ENCODE measurements at places on chromosomes 1 and 21.

- no peak for DNase-seq
Observed at GRCh38 chr1:178241057-178241456, 147.2 kb downstream of the RASAL2 start.

DNA sequence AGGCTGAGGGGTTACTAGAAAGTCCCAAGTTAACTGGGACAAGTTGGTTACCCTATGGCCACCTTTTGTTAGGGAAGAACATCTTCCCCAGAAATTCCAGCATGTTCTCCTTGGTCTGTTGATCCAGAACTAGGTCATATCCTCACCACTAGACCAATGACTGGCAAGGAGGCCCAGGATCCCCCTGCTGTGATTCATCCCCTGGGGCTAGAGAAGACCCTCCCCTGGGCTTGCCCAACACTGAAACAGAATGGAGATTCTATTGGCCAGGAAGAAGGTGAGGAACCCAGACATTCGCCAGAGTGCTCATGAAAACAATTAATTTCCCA lies 90.1 kb upstream of the SIM2 start:
- no peak for DNase-seq

GRCh38 chr1:58041621-58042020 lies 504.9 kb downstream of the OMA1 start:
- DNase-seq, result no peak

DNA sequence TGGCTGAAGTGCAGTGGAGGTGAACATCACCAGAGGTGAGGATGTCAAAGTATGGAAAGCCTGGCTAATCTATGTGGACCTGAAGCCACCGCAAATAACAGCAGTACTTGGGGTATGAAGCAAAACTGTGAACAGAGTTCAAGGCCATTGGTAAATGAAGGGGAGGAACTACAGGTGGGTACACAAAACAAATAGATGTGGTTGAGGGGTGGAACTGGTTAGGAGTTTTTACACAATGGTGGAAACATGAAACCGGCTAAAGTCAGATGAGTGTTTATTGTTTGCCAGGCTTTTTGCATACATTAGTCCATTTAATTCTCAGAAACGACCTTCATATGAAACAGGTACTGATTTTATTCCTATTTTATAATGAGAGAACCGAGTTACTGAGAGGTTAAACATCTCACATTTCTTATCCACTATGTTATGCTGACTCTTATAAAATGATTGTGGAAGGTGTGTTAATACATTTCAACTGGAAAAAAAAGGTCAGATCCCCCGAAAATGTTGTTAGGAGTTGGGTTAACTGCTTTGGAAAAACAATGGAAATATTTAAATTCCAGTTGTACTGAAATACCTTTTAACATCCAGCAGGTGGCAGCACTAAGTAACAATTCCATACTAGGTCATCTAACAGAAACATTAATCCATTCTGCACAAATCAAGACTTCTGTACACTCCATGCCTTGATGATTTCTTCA lies 44.3 kb upstream of the GTF2B start:
- DNase-seq, result peak; percentile 41

GRCh38 chr1:110495926-110496600 lies 22.9 kb downstream of the KCNA10 start:
- DNase-seq, result peak; percentile 76

DNA sequence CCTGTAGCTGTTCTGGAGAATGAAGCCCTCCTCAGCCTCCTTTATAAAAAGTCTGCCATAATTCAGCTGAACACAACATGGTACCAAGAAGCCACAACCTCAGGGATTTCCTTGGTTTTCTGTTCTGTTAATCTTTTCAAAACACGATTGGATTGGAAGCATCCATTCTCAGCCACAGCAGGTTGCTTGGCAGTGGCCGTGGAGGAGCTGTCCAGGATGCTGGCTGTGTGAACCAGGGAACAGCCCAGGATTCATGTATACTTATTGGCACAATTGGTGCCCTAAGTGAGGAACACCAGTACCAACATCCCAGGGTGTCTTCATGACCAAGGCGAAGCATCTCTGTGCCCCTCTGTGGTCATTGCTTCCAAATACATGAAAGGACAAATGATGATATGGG lies 393.5 kb downstream of the CAMTA1 start:
- DNase-seq, result no peak

- no peak for DNase-seq
Observed at GRCh38 chr1:193674292-193674944, 488.0 kb upstream of the B3GALT2 start.

DNA sequence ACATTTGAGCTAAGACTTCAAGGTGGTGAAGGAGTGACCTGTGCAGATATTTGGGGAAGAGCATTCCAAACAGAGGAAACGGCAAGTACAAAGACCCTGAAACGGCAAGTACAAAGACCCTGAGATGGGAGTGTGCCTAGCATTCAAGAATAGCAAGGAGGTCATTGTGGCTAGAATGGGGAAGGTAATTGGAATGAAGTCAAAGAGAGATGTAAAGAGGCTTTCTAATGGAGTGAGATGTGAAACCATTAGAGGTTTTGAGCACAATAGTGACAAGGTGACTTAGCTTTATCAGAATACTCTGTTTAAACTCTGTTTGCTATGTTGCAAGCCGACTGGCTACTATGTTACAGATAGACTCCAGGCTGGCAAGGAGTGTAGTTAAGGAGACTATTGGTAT lies 4.4 kb downstream of the CDC7 start:
- no peak for DNase-seq

DNA sequence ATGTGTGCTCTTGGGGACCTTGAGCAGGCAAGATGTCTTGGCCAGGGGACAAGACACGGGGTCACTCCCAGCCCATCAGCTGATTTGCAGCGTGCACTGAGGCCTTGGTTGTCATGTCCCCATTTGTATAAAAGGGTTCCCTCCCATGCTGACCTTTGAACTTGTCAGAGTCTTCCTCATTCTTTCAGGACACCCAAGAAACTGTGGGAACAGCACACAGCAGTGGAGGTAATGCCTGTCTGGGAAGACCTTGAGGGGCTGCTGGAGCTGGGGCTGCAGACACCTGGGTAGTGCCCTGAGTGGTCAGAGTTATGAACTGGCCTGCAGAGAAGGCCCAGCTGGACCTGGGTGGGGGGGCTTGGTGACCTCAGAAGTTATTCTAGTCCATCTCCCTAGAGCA lies 46.4 kb downstream of the FAAH start:
- no peak for DNase-seq

- no peak for DNase-seq
Observed at GRCh38 chr21:38956007-38956406, 150.3 kb downstream of the ETS2 start.

DNA sequence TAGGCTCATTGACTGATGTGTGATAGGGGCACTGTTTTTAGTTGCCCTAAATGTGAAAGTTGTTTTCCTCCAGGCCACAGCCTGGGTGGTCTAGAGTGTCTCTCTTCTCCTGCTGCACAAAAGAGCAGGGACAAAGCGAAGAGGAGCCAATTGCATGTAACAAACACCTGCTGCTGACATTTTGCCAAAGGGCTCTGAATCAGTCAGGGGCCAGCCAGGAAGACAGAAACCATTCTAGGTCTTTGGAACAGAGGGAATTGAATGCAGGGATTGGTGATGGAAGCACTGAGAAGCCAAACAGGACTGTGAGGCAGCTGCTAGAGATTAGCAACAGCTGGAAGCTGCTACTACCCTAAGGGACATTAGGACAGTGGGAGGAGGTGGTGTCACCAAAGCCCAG lies 185.3 kb upstream of the POU3F1 start:
- no peak for DNase-seq

DNA sequence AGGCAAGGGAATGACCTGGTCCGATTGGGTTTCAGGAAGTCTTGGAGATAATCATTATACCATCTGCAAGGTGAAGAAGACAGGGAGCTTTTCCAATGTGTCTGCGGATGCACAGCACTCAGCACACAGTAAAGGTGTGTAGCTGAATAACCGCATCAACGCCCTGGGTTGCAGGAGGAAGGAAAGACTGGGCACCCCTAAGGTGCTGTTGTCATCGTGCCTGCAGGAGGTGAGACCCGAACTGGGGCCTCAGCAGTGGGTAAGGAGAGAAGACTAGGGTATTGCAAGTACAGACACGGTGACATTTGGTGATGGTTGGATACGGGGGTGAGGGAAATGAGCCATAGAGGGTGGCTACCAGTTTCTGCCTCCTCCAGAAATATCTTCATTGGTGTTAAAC lies 1.1 kb upstream of the TRIM62 start:
- DNase-seq, result no peak

- DNase-seq, result no peak
Observed at GRCh38 chr1:101240041-101240430, 3.2 kb downstream of the S1PR1 start.

GRCh38 chr21:44370027-44370735 lies 16.8 kb downstream of the TRPM2 start:
- DNase-seq, result no peak

GRCh38 chr1:24928689-24929397 lies 1.2 kb downstream of the RUNX3 start:
- peak; percentile 72 for DNase-seq

GRCh38 chr1:235366286-235366685 lies 941 bp upstream of the TBCE start:
- no peak for DNase-seq

DNA sequence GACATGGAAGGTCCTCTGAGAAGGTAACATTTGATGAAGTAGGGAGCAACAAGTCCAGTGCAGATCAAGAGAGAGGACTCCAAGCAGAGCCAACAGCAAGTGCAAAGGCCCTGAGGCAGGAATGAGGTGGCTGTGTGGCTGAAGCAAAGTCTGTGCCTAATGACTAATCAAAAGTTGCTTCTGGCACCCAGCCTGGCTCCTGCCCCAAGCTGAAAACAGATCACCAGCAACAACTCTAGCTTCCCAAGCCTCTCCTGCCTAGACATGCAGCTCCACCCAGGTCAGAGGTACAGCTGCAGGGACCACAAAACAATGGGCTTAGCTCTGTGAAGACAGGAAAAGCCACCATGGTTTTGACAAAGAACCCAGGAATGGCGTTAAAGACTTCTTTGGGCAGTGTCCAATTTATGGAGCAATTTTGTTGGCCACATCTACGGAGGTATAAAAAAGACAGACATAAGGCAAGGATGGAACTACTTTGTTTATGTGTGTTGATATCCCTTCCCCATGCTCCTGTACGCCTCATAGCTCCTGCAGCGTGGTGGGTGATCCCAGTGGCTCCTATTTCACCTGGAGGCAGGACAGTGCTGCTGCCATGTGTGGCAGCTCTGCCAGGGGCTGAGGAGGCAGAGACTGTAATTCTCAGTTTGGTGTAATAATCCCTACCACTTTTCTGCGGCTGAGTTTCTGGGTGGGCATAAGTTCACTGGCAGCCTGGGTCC lies 26.4 kb upstream of the IGSF3 start:
- no peak for DNase-seq

- no peak for DNase-seq
Observed at GRCh38 chr1:101073836-101074235, 48.3 kb upstream of the DPH5 start.

GRCh38 chr1:75412616-75413015 lies 198.3 kb downstream of the SLC44A5 start:
- no peak for DNase-seq

DNA sequence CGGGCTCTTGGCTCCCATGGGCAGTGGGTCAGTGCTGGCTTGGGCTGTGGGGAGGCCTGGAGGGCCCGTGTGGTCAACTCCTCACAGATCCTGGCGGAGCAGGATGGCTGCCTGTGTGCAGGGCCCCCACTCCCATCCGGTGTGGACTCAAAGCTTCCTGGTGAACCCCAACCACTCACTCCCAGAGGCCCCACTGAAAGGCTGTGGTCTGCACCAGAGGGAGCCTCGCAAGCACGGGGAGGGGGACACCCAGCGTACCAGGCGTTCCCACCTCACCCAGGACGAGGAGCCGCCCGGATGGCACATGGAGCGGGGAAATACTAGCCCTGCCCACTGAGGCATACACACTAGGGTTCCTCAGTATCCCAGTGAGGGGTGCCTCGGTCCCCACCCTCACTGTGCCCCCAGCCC lies 75.4 kb upstream of the ACTRT2 start:
- no peak for DNase-seq

DNA sequence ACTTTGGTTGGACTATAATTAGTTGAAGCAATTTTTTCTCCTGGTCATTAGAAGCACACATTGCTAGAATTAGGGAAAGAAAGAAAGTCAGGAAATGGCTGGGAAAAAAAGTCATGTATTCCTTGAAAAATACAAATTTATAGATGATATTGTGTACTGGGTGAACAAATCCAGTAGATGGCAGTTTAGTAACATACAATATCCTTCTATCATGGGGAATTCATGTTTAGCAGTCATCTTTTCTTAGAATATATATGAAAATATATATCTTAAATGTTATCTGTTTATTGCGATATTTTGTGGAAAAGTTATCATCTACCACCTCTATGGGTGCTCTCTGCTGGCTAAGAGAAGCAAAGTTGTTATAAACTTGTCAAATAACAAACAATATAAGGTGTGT lies 13.1 kb upstream of the ZRANB2 start:
- no peak for DNase-seq

DNA sequence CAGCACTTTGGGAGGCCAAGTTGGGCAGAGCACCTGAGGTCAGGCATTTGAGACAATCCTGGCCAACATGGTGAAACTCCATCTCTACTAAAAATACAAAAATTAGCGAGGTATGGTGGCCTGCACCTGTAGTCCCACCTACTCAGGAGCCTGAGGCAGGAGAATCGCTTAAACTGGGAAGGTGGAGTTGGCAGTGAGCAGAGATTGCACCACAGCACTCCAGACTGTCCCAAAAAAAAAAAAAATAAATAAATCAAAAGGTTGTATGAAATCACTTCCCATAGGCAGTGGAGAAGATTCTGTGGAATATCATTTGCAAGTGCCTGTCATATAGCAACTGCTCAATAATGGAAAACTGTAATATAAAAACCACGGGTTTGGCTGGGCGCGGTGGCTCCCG lies 65.1 kb upstream of the SERBP1 start:
- no peak for DNase-seq

- no peak for DNase-seq
Observed at GRCh38 chr1:212287261-212287895, 2.2 kb downstream of the PPP2R5A start.

- DNase-seq, result no peak
Observed at GRCh38 chr1:71240656-71241055, 159.8 kb upstream of the ZRANB2 start.

- DNase-seq, result no peak
Observed at GRCh38 chr1:92352856-92353255, 54.0 kb downstream of the RPAP2 start.

GRCh38 chr1:199551967-199552565 lies 475.4 kb upstream of the NR5A2 start:
- peak; percentile 30 for DNase-seq

DNA sequence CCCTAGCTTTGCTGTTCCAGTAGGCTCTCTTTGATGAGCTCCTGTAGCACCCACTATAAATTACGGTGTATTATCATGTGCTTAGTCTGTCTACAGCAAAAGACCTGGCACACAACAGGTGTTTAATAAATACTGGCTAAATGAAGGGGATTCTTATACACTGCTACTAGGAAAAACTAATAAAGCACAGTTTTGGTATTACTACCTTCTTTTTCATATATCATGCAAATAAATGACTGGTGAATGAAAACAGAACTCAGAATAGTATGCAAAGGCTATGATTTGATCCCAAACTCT lies 26.4 kb downstream of the WDR26 start:
- DNase-seq, result no peak

GRCh38 chr21:26918323-26919079 lies 48.4 kb downstream of the ADAMTS5 start:
- DNase-seq, result no peak

Measured in CD4-positive, alpha-beta T cell treated with Interleukin-10 for 1 hour (primary cell).